Caco-2 (cell line): ENCODE measurements at places on chromosomes 6 and 20. TPM values are rescaled to one million over a fixed set of nuclear protein-coding genes. Genes with fewer than 3 reads are reported as not detected.

The STMND1 gene
- not detected in 2 replicates for total RNA-seq

- DNase-seq = no peak
Measured at GRCh38 chr6:52253494-52253893, 9.2 kb upstream of the IL17F start.

GRCh38 chr6:155648301-155648700 lies 192.7 kb upstream of the NOX3 start:
- no peak for DNase-seq

The LAMA4 gene
- 0.37 TPM in 1 of 2 replicates, not detected in the other for total RNA-seq

GRCh38 chr20:44182863-44183262 lies 4.1 kb downstream of the JPH2 start:
- peak; percentile 23 for DNase-seq

DNA sequence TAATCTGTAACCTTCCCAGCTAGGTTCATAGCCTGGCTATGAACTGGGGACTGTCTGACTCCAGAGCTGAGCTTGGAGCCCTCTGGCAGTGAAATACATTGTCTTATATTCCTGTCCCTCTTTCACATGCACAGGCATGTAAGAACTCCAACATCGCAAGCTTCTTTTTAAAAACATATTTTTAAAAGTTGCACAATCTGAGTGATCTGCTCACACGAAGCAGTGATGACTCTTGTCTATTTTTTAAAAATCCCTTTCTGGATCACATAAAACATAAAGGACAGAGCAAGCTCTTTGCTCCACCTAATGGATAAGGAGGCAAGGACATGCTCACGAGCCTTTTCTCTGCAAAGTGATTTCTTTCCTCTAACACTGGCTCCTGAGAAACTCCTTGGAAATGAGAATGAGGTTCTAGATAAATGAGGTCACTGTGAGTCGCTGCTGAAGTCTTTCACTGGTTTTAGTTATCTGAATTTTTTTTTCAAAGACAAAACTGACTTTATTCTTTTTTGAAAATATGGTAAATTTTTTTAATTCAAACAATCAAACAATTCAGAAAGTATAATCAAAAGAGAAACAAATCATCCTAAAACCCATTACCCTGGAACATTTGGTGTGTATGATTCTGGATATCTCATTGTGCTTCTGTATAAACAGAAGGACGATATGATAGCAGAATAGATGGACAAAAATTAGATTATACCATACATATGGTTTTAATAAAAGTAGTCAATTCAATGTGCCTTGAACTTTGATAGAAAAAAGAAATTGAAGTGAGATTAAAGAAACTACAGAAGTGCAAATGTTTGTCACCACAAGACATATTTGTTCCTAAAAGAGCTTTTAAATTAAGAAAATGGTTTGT lies 30.8 kb downstream of the IL20RA start:
- DNase-seq = no peak

The KCNQ5 gene
- 0.07 and 0.20 TPM in 2 replicates for total RNA-seq

DNA sequence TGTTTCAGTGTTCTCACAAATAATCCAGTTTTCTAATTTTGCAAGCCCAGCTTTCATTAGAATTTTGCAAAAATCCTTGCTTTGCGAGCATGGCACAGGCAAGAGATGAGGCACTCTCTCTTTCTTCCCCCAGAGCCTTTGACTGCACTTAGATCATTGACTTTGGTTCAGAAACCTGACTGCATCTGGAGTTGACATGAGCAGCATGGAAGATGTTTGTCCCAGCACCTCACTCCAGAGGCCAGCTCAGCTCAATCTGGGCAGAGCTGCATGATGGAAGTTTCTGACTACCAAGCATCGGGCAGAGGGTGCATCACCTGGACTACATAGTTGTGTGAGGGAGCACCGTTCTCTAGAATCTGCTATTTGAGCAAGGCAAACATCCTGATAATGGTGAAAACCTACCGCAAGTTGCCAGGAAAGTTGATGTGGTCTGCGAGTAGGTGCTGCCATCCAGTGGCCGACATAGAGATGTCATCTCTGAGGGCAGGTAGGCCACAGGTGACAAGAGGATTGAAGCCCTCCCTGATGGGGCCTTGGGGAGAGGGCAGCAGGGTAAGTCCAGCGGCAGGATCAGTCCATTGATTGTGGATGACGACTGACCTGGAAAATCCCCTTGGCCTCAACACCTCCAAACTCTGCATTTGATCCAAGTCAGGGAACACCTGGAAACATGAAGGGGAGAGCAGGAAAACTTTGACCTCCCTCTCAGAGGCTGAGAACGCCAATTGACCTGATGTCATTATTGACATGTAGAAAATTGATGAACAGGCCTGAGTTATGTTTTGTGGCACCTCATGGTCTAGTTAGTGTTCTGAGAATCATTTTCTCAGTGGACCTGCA lies 3.8 kb upstream of the LPA start:
- peak; percentile 47 for DNase-seq

DNA sequence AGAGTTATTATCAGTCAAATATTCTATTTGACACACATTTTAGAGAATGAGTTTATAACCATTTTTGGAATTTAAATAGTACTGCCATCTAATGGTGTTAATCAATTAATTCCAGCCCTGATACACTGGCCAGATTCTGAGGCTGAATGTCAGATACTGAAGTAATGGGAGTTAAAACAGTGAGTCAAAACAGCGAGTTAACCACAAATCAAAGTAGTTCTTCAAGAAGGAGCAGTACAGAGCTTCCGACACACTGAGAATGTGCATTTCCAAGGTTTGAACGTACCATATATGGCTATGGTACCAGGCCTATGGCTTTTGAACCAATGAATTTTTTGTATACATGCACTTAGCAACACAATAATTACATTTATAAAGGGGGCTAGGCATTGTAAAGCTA lies 11.3 kb upstream of the CEP43 start:
- DNase-seq = no peak

- no peak for DNase-seq
Measured at GRCh38 chr20:7916648-7917047, 23.6 kb downstream of the HAO1 start.

- DNase-seq = peak; percentile 47
Measured at GRCh38 chr6:14211562-14211942, 94.0 kb downstream of the CD83 start.

DNA sequence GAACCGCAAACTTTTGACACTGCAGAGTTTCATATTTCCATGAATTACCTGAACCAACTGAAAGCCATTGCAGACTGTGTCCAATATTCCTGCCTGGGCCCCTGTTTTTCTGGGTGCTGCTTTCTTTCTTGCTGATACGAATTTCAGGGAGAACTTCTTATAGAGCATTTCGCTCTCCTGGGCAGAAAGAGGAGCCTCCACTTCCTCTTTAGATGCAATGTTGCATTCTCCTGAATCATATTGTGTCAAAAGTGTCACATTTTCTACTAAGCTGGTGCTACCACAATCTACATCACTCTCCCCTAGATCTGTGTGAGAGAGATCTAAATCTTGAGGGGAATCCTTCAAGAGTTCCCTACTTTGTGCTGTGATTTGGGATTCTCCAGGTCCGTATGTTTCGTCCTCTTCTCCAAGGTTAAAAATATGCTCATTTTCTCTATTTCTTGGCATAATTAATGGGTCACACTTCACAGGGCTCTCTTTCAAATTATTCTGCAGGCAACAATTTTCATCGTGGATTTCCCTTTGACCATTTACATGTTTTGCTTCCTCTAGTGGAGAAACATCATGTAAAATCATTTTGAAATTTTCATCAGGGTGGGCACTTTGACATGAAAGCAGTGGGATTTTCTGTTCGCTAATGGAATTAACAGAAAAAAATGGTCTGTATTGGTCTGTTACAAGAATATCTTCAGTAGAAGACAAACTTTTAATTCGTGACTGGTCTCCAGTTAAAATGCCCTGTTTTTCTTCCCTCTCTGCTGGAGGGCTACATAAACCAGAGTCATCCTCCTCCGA lies 102.3 kb downstream of the DST start:
- DNase-seq = no peak
